ENCODE measurements at places on chromosomes 12 and 14. TPM values are rescaled to one million over a fixed set of nuclear protein-coding genes. Genes with fewer than 3 reads are reported as not detected.

Gene WDHD1
- total RNA-seq, result 8.7 TPM

Gene PDE3A
- under 0.01 TPM for total RNA-seq

Gene ZNF219
- total RNA-seq, result 7.8 TPM

GRCh38 chr12:120662879-120663278, 22.5 kb downstream of the CABP1 start:
- DNase-seq, result no peak

Gene SRRM4
- not detected for total RNA-seq

Gene C12orf42
- total RNA-seq, result not detected

DNA sequence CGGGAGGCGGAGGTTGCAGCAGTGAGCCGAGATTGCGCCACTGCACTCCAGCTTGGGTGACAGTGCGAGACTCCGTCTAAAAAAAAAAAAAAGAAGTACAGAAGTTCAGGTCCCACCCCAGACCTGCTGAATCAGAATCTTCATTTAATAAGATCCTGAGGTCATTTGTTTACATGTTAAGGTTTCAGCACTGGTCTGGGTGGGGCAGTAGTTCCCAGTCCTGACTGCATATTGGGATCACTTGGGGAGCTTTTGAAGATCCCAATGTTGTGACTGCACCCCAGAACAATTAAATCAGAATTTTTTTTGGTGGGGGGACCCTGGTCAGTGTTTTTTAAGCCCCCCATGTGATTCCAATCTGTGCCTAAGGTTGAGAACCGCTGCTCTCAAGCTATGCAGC, 11.7 kb upstream of the COL2A1 start:
- DNase-seq, result no peak

Gene RTL1
- total RNA-seq, result not detected

- no peak for DNase-seq
These were observed 50.3 kb downstream of the IFT81 start for GRCh38 chr12:110174373-110174996.

- no peak for DNase-seq
These were observed 37.2 kb downstream of the BTBD7 start for GRCh38 chr14:93295541-93296220.

- peak; percentile 58 for DNase-seq
These were observed at the start of gene BAZ2A for GRCh38 chr12:56630180-56630632. Gene BAZ2A, minus strand, starts transcription at chr12:56630326. Its CDS starts 12,796 bp downstream, at chr12:56617530.

DNA sequence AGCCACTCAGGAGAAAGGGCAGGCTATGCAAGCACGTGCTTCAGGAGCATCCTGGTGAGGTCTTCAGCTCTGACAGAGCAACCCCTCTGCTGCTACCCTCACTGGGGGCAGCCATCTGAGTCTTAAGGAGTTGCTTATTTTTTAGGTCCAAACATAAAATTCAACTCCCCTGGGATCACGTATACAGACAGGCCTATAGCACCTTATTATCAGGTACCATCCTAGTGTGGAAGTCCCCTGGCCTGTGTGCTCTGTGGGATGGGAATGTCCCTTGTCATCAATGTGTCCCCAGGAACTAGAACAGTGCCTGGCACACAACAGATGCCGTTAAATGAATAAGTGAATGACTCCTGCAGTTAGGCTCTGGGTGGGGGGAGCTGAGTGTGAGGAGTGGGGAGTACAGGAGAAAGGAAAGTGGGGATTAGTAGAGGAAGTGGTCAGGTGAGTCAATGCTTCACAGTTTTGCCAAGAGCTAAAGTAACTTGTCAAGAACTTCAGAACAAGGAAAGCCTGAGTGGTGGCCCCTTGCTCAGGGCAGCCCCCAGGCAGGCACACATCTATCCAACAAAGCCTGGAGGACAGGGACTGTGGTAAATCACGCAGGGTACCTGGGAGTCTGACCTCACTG, 33.5 kb downstream of the DAD1 start:
- peak; percentile 79 for DNase-seq

DNA sequence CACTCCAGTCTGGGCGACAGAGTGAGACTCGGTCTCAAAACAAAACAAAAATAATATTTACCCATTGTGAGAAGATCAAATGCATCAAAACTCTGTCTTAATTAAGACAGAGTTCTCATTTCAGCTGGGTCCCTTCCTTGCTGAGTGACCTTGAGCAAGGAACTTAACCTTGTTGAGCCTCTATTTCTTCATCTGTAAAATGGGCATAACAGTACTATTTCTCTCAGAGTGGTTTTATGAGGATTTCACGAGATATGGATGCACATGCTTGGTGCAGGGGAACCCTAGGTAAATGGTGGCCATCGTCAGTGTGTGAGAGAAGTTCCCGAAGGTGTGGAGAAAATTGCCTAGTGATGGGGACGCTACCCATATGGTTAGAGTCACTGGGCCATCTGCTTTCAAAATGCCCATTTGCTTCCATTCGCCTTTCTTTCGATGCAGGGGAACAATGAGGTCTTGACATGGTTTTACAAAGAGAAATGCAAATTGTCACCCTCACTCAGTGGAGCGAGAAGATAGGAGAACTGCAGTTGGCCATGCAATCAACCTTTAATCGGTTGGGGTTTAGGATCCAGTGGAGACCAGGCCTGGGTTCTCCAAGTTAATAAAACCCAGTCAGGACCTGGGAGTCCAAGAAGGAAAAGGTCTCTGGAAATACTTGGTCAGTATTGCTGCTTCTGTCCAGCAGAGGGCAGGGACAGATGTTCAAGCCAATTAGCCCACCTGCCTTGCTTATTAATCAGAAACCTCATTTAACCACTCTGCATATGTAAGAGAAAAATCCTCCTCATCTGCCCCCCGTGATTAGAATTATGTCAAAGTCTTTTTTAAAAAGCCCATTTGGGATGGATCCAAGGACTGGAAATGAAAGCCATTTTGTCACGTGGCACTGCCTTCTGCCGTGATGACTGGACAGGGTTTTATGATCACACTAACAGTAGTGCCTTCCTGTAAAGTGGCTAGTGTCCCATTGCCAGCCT, 37.2 kb downstream of the CFAP251 start:
- no peak for DNase-seq

- DNase-seq, result peak; percentile 86
These were observed 11.9 kb upstream of the DCN start for GRCh38 chr12:91194500-91194899.

Gene CCDC175
- not detected for total RNA-seq

DNA sequence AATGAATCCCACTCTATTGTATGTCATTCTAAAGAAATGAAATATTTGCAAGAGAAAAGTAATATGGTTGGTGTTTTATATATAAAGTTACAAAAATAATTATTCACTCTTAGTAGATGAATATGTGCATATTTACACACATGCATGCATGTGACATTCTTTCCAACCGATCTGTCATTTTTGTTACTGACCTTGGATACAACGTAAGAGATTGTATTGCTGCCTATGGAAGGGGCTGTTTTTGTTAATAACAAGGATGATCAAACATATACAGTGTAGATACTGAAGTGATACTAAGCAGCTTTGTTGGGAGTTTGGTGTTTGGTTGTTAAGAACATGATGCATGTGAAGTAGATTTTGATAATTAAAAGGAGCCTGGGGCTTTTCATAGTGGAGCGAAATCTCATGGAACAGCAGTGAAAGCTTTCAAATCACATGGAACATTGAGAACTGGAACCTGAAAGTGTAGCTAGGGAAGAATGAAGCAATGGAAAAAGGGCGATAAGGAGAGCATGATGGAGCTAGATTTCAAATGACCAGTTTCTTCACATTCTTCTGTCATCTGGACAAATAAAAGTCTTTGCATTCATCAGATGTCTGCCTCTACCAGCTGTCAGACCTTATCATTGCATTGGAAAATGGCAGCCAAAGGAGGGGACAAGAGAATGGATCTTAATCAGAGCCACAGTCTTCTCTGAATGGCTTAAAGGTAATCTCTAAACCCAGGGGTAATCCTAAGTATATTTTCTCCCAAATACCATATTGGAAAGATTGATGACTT, 10.0 kb downstream of the BORCS5 start:
- no peak for DNase-seq

GRCh38 chr12:108728820-108729611, 2.3 kb downstream of the CORO1C start:
- DNase-seq, result no peak

Gene SLC6A13
- total RNA-seq, result 0.79 TPM

GRCh38 chr14:100158566-100159093, 815 bp downstream of the DEGS2 start:
- no peak for DNase-seq

Gene ACOT6
- not detected for total RNA-seq

DNA sequence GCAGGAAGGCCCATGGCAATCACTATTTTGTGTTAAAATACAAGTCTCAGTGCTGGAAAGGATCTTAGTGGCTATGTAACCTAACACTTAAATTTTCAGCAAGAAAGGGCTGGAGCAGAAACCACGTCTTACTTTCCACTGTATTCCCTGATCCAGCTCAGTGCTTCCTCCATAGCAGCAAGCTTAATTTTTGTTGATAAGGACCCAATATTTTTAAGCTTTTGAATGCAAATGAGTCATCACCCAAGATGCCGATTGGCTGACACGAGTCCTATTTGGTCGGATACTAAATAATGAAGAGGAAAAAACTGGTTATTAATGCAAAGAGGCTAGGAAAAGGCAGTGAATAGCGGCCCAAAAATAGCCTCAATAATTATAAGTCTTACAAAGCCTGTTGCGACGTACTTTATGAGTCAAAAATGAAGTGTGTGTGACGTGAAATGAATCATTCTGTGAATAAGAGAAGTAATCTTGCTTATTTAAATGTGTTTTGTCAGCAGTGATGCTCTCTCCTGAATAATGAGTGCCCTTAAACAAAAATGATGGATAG, 46.9 kb upstream of the IGF1 start:
- peak; percentile 5 for DNase-seq

- peak; percentile 54 for DNase-seq
These were observed 448.7 kb upstream of the OR4E1 start for GRCh38 chr14:22122227-22122818.

GRCh38 chr12:114783089-114783618, 99.2 kb upstream of the TBX3 start:
- DNase-seq, result no peak

- no peak for DNase-seq
These were observed 201.2 kb downstream of the TTC8 start for GRCh38 chr14:89025561-89026236.

Gene TCL1B
- total RNA-seq, result not detected

All from bronchial epithelial cell (primary cell).